ENCODE measurements at places on chromosomes 5 and 9.
A peak's percentile ranks its signal among the peaks of the same experiment; 100 is the strongest.

- no peak for DNase-seq
Observed at GRCh38 chr5:154273028-154273617, 82.6 kb downstream of the GALNT10 start.

DNA sequence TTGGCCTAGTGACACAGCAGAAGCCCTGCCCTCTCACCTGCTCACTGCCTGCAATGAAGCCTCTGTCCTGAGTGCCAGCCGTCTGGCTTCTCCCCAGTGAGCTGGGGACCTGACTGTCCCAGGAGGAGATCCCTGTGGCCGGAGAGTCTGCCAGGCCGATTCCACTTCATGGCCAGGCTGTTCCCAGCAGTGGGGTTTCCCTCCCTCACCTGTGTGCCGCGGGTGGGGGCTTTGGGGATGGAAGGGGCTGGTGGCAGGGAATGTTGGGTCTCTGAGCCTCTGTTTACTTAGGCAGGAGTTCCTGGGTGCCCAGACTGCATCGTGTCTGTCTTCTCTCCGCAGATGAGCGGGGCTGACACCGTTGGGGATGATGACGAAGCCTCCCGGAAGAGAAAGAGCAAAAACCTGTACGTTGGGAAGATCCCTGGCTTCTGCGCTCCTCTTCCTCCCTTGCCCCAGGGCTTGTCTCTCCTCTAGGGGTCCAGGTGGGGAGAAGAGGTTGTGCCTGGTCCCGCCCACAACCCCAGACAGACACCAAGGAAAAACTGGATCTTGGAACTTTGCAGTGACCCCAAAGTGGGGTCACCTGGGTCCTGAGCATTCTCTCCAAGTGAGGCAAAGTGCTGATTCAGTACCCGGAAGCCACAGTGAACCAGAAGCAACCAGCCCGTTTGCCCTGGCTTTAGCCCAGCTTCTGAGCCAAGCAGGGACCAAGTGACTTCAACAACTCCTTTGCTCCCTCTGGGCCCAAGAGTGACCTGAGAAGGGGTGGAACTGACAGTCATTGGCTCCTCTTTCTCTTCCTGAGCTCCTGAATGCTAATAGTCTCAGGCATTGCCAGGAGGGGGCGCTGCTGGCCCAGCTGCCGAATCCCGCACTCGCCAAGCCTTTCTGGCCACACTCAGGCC is 127.7 kb downstream of the RGS3 start:
- DNase-seq = peak; percentile 87

GRCh38 chr9:9750719-9751118 is 862.1 kb downstream of the PTPRD start:
- DNase-seq = no peak

- no peak for DNase-seq
Observed at GRCh38 chr9:35277171-35277520, 115.3 kb downstream of the UNC13B start.

DNA sequence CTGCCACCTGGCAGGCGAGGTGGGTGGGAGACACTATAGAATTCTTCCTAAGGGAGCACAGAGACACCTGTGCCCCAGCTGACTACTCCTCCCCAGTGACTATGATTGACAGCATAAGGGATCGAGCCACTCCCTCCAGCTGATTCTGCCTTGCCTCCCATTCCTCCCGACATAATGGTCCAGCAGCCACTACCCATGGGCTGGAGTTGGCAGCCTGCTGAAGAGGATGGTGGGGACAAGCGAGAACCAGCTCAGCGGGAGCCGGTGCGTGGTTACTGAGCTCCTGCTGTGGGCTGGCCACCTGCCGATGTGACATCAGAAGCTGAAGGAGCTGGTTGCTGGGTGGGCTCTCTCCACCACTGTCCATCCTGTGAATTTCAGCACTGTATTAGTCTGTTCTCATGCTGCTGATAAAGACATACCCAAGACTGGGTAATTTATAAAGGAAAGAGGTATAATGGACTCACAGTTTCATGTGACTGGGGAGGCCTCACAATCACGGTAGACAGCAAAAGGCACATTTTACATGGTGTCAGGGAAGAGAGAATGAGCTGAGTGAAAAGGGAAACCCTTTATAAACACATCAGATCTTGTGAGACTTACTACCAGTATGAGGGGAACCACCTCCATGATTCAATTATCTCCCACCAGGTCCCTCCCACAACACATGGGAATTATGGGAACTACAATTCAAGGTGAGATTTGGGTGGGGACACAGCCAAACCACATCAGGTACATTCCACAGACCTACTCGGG is 12.1 kb upstream of the NCS1 start:
- DNase-seq = no peak

GRCh38 chr5:74148321-74148720 is 492.2 kb downstream of the ENC1 start:
- DNase-seq = no peak

GRCh38 chr5:21581508-21581907 is 1271.6 kb downstream of the CDH12 start:
- no peak for DNase-seq

DNA sequence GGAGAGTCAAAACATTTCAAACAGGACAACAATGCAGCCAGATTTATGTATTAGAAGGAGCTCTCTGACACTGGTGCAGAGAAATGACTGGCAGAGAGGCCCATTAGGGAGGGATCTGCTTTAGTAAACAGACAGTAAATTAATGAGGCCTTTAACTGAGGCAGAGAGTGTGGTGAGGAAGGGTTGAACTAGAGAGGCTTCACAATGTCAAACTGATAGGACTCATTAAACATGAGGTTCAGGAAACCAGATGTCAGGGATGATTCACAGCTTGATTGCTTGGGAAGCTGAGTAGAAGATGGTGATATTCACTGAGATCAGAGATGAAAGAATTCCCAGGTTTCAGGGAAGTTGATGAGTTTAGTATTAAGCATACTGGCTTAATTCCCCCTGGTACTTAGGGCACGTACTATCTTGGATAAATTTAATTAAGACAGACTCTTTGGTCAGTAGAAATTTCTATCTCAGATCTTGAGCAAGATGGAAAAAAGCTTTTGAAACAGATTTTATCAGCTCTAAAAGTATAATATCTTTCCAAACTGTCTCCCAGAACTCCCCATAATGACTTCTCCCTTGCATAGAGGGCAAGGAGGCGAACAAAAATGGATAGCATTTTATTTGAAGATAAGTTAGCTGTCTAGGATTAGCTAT is 8.6 kb upstream of the MUSK start:
- DNase-seq = no peak

DNA sequence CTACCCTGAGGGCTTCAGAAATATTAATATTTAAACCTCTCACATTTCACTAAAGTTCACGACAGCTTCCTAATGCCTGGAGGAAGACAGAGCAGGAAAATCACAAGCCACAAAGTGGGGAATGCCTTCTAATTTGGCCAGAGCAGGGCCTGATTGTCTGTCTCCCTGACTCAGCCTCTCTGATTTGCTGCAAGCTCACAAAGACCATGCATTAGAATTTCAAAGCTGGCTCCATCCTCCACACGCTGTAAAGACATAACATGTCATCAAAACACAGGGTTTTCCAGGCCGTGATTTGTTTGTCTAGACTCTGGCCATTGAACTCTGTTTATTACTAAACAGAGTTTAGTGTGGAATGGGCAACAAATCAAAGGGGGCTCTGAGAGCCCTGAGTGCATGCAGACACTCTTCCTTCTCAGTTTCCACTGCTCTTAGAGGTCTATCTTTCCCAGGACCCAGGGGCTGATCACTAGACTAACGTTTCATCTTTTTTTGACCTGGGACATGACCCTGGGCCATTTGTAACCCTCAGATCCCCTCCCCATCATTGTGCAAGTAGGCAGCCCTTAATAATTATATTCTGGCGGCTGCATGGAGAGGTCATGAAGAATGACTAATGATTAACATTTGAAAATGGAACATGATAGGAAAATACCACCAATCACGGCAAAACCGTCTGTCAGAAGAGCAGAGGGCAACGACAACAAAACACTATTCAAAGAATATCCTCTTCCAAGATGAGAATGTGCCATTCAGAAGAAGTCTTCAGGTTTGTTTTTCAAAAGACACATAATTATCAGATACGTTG is 140.2 kb downstream of the ENC1 start:
- DNase-seq = no peak

GRCh38 chr9:99046068-99046467 is 58.8 kb upstream of the TGFBR1 start:
- DNase-seq = no peak

DNA sequence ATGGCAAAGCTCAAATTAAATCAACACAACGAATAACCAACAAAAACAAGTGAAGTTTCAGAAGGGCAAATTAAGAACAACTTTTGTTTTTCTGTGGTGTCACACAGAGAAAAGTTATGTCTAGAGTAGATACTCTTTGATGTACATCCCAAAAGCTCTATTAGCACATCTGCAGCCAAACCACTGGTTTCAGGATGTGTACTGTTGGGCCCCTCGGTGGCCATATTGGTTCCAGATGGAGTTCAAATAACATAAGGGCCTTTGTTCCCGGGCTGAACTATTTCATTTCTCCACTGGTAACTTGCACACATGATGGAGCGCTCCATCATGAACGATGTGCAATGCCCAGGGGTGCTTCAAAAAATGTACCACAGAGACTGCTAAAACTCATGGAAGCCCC is 126.1 kb downstream of the SEMA5A start:
- no peak for DNase-seq

GRCh38 chr9:22158927-22159346 is 149.8 kb upstream of the CDKN2B start:
- DNase-seq = peak; percentile 84

GRCh38 chr9:128282500-128282899 is 6.4 kb downstream of the SWI5 start:
- no peak for DNase-seq

- peak; percentile 3 for DNase-seq
Observed at GRCh38 chr9:83570359-83570758, 32.2 kb upstream of the FRMD3 start.

DNA sequence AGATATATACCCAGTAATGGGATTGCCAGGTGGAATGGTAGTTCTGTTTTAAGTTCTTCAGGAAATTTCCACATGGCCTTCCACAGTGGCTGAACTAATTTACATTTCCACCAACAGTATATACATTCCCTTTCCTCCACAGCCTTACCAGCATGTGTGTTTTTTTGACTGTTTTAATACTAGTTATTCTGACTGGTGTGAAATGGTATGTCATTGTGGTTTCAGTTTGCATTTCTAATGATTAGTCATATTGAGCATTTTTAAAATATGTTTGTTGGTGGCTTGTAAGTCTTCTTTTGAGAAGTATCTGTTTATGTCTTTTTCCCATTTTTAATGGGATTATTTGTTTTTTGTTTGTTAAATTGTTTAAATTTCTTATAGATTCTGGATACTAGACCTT is 208.9 kb downstream of the CFAP90 start:
- DNase-seq = no peak

GRCh38 chr9:20508242-20508641 is 114.1 kb downstream of the MLLT3 start:
- peak; percentile 34 for DNase-seq

- no peak for DNase-seq
Observed at GRCh38 chr9:99744132-99744531, 77.6 kb upstream of the NR4A3 start.

DNA sequence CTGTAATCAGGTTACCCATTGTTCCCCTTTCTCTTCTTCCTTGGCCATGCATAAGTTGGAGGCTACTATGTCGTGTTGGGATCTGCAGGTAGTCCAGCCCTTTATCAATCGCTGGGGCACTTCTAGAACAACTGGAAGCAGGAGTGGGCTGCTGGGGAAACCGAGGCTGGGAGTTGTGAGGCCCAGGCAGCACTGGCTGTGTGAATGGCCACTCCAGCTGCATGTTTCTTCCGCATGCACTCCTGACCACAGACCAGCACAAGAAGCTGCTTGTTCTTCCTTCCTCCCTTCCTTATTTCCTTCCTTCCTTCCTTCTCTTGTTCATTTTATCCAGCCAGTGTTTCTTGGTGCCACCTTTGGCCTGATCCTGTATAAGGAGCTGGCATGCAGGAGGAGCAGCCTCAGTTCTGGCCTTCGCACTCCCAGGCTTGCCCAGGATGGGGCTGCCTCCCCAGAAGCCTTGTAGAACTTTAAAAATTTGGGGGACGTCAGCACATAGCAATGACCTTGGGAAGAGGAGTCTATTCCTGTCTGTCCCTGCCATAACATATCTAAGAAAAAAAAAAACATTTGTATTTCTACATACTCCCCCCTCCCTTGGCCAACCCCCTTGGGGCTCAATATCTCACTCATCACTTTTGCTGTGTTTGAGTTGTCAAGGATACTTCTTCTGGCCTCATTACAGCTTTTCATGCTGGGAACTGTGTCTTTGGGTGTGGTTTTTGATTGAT is 20.8 kb upstream of the CXCL14 start:
- no peak for DNase-seq

DNA sequence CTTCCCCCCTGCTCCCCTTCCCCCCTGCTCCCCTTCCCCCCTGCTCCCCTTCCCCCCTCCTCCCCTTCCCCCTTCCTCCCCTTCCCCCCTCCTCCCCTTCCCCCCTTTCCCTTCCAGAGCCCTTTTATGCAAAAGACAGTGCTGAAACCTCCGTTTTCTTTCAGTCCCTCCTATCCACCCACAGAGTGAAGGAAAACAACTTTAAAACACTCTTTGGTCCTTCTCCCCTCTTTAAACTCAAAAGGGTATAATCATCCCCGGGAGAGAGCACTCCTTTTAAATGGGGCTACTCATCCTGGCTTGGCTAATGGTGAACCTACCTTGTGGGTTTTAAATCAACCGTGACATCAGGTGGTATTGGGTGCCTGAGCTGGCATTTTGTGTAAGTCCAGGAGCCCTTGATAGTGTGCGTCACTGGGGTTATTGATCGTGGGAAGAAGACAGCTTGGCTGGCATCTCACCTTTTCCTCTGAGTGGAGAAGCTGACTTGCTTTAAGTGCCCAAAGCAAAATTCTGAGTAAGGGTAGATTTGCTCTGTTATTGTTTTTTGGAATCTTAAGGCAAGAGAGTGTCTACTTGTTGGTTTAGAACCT is 2.7 kb downstream of the LARP1 start:
- DNase-seq = no peak

DNA sequence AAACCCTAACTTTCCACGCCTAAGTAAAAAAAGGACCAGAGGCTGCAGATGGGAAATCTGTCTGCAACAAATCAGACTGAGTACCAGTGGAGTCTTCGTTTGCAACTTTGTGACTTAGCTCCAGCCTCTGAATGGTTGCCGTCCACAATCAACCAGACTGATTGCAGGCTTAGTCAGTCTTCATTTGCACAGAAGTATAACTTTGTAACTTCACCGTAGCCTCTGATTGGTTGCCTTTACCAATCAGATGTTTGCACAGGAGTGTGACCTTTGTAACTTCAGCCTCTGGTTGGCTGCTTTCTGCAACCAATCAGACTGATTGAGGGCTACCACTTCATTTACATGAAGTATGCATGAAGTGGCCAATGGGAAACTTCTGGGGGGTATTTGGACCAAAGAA is 53.7 kb downstream of the TGFBR1 start:
- DNase-seq = no peak

DNA sequence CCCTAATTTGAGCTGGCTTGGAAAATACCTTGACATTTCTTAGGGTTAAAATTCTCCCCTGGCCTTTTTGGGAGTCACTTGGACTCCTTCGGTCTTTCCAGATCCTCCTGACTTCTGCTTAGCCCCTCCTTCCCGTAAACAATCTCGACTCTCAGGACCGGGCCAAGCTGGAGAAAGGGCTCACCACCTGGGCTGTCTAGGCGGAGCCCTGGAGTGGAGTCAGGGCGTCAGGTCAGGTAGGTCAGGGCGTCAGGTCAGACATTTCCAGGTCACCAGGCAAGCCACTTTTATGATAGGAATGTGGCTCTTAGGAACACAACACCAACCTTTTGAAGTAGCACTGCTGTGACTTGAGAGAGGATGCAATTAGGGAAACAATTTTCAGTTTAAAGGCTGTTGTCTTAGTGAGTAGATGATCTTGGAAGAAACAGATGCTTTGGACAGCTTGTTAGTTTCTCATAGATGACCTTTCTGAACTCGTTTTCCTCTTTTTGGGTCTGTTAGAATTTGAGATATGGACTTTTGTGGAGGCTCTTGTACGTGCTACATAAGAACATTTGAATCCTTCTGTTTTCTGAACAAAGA is 12.8 kb downstream of the OSTF1 start:
- DNase-seq = no peak

All from suppressor macrophage treated with lipopolysaccharide for 4 hours (primary cell).